Chondrocyte (in vitro differentiated cells): ENCODE measurements at places on chromosomes 11 and 22.

DNA sequence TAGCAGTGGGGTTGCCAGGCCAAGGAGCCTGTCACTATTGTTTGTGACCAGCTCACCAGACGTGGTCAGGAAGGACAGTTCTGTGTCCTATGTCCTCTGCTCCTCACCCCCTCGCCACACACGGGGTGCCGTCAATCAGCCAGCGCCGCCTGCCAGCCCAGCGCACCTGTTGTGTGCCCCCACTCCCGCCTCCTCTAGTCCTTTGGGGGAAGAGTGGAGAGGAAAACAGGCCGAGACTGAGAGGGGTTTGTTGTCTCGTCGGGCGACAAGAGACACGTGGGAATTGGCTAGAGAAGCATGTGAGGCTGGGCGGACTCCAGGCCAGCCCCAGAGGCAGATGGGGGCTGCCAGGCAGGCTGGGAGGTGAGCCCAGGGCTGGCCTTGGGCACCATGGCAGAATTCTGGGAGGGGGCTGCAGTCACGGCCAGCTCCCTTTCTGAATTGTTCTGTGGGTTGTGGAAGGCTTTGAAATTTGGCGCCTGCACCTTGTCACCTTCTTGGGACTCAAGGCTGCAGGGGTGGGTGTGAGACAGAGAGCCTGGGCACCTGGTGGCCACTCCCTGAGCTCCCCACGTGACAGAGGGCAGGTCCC is 3.1 kb upstream of the KCNQ1OT1 start:
- DNase-seq, result peak; percentile 59

GRCh38 chr11:44607319-44607962 is 42.0 kb downstream of the CD82 start:
- no peak for DNase-seq

DNA sequence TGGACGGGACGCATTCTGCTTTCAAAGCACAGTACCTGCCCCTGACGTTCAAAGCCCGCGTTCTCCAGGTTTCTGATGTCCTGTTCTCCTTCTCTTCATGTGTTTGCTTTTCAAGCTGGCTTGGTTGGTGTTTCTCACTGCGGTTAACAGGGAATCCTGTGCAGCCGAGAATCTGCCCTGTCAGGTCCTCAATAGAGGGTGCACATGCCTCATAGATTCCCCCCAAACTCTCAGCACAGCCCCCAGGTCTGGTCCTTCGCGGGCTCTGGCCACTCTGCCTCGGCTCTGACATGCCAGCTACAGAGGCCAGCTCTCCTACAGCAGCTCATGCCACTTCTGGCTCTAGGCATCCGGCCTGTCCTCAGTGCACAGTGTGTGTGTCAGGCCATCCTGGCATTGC is 1343.8 kb downstream of the TBC1D22A start:
- DNase-seq, result no peak

DNA sequence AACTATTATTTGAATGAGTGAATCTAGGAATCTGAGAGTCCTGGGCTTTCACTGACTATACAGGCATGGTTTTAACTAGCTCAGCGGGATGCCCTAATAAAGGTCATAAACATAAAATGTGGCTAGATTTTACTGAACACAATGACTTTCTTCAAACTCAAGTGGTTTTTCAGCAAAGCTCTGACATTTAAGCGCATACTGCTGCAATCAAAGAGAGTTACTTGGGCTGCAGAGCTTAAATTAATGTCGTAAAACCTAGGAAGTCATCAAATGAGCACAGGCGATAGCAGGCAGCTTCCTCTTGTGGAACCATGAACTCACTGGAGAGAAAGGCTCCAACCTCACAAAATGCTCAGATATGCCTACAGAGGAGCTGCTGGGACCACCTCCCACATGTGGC is 6.7 kb downstream of the CSNK2A3 start:
- DNase-seq, result no peak

DNA sequence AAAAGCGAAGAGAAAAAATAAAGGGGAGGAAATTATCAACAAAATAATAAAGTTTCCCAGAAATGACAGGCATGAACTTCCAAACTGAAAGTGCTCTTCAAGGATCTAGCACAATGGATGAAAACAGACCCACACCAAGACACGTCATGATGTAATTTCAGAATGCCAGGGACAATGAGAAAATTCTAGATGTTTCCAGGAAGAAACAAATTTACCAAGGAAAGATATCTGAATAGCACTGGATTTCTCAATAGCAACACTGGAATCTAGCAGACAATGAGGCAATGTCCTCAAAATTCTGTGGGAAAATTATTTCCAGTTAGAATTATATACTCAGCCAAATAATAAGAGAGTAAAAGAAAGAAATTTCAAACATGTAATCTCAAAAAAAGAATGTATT is 46.0 kb downstream of the DENND5A start:
- DNase-seq, result no peak

DNA sequence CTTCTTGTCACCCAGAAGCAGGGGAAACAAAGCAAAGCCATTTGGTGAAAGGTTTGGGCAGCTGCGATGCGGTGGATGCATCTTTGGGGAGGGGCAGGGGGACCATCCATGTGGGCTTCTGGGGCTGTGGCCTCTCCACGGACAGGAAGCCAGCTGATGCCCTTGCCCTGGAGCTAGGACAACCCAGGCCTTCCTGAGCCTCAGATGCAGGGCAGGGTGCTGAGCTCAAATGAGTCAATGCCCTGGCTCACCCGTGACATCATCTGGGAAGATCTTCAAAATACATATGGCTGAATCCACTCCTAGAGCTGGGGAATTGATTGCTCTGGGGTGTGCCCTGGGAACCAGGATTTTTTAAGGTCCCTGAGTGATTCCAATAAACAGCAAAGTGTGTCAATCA is 1418.2 kb downstream of the TBC1D22A start:
- DNase-seq, result no peak

- DNase-seq, result no peak
Measured at GRCh38 chr11:76704171-76704948, 33.8 kb upstream of the LRRC32 start.

DNA sequence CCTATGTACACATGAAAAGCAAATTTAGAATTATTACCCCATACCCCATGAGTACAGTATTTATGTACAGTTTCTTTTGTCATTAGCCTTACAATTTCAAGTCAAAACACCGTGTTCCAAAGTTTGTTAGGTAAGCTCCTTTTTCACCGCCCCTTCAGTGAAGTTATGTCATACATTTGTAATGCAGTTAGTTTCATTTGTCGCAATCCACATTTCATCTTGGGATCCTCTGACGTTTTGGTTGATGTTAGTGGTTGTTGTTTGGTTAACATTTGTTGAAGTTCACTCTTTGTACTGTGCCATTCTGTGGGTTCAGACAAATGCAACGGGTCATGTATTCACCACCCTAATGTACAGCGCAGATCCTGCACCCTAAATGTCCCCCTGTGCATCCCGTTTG is 45.2 kb downstream of the ARHGEF12 start:
- DNase-seq, result no peak

DNA sequence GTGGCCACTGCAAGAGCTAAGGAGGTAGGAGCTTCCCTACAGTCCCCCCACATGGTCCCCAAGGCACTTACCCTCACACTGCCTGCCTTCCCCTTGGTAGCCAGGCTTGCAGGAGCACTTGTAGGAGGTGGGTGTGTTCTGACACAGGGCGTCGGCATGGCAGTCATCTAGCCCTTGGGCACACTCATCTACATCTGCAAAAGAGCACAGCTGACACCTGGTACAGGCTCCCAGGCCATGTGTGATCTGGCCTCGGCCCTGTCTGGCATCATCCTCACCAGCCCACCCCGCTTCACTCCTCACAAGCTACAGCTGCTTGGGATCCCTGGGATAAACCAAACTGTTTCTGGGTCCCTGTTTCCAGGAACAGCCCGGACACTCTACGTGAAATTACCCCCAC is 1.8 kb downstream of the SCUBE2 start:
- DNase-seq, result no peak
